ENCODE measurements at places on chromosomes 7 and 10. TPM values are rescaled to one million over a fixed set of nuclear protein-coding genes. Genes with fewer than 3 reads are reported as not detected.

SPDYE11 gene
- total RNA-seq: not detected

PILRB gene
- 13.3 TPM for total RNA-seq

FAM131B gene
- 3.9 TPM for total RNA-seq

ITPRIP gene
- 59.3 TPM for total RNA-seq

GNAT3 gene
- 0.16 TPM for total RNA-seq

PRKCQ gene
- 0.24 TPM for total RNA-seq

MMP21 gene
- not detected for total RNA-seq

ADCYAP1R1 gene
- not detected for total RNA-seq
